ENCODE measurements at places on chromosomes 16 and 17. TPM values are rescaled to one million over a fixed set of nuclear protein-coding genes. Genes with fewer than 3 reads are reported as not detected.

GLIS2 gene
- 55.8 TPM for total RNA-seq

DRG2 gene
- 33.0 TPM for total RNA-seq

RDM1 gene
- total RNA-seq: not detected

DNA sequence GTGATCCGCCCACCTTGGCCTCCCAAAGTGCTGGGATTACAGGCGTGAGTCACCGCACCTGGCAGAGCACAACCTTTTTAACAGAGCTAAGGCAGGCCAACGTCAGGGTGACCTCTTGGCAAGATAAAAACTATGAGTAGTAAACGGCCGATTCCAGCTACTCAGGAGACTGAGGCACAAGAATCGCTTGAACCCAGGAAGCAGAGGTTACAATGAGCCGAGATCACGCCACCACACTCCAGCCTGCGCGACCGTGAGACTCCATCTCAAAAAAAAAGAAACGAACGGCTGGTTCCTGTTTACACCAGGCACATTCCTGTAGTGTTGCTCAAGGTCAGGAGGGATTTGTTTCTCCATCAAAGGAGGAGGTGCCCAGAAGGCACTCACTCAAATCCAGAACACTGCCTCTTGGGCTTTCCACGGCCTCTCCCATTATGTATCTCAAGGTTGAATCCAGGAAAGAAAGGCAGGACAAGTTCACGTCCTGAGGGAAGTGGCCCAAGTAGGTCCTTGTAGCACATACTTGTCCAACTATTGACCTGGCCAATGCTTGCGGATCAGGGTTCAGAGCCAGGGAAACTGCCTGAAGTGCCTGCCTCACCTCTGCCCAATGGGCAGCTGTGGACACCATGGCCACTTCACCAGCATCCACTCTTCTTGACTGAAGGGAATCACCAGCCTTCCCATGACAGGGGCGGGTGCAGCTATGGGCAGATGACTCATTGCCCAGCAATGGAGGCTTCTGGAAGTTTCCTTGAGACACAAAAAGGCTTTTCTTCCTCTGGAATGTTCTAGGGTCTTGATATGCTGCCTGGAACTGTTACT is 13.5 kb downstream of the KNOP1 start:
- peak overlapping the region; percentile 68 for H3K27ac ChIP-seq
- H3K4me1 ChIP-seq: peaks cover 4% of the 10 kb centered on the region
- H3K36me3 ChIP-seq: no peaks in the 10 kb centered on the region
- no peaks in the 10 kb centered on the region for H3K27me3 ChIP-seq
- no peak overlapping the region for H3K4me3 ChIP-seq

GRCh38 chr17:59941131-59941530 is 23.4 kb downstream of the RNFT1 start:
- H3K4me1 ChIP-seq: no peaks in the 10 kb centered on the region
- no peaks in the 10 kb centered on the region for H3K36me3 ChIP-seq
- no peak for DNase-seq
- no peak overlapping the region for H3K4me3 ChIP-seq
- H3K27ac ChIP-seq: no peak overlapping the region

- H3K27me3 ChIP-seq: no peaks in the 10 kb centered on the region
- DNase-seq: no peak
- H3K36me3 ChIP-seq: no peaks in the 10 kb centered on the region
- H3K4me1 ChIP-seq: no peaks in the 10 kb centered on the region
- no peak overlapping the region for H3K4me3 ChIP-seq
Measured at GRCh38 chr16:7763111-7763510, 430.5 kb downstream of the RBFOX1 start.

GAST gene
- not detected for total RNA-seq

CES4A gene
- total RNA-seq: 2.8 TPM

CTRB1 gene
- total RNA-seq: not detected

DNA sequence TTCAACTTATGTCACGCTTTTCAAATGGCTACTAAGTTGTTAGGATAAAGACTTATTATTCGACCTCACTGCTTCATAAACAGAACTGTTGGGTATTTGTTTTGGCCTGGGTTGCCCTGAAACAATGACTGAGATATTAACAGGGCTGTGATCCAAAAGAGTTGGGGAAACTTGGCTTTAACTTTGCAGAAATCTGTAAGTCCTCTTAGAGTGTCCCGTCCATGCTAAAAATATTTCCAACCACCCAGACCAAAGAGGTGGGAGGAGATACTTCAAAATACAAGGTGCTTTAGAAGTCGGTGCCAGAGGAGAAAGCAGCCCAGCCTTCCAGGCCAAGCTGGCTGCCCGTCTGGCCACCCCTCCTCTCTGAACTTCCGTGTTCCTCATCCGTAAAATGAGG is 16.1 kb upstream of the SPATA32 start:
- H3K27ac ChIP-seq: peak overlapping the region; percentile 35
- H3K27me3 ChIP-seq: no peaks in the 10 kb centered on the region
- DNase-seq: peak; percentile 56
- H3K36me3 ChIP-seq: no peaks in the 10 kb centered on the region
- H3K4me3 ChIP-seq: no peak overlapping the region

SLC13A5 gene
- total RNA-seq: not detected

DNA sequence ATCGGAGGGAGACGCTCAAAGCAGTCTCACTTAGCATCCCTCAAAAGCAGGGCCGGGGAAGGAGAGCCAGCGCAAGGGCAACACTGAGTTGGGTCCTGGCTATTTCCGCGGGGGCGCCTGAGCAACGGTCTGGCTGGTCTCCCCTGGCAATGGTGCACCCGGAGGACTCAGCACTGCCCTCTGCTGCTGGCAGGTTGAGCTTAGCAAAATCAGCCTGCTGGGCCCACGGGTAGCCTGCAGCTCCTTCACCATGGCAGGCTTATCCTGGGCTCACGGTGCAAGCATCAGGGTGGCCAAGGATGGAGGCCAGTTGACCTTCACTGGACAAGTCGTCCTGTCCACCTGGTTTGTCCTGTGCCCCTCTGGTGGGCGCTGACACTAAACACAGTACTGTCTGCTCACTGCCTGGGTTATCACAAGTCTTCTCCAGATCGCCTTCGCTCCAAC is 14.4 kb upstream of the ALDH3A1 start:
- H3K27me3 ChIP-seq: no peaks in the 10 kb centered on the region
- H3K4me3 ChIP-seq: no peak overlapping the region
- no peaks in the 10 kb centered on the region for H3K36me3 ChIP-seq
- DNase-seq: peak; percentile 61
- H3K27ac ChIP-seq: no peak overlapping the region

DNA sequence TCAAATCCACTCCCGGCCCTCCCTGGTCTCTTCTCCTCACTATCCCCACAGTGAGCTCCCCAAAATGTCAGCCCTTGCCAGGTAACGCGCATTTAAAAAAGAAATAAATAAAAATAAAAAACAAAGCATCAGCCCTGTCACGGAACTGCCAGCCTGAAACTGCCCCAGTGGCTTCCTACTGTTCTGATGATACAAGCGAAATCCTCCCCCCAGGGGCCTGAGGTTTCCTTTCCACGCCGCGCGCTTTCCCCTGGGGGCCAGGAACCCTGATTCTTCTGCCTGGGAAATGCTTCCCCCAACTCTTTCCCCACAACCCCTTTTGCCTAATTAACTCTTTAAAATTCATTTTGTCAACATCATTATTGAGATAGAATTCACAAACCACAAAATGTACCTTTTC is 12.2 kb upstream of the RPH3AL start:
- DNase-seq: no peak
- H3K36me3 ChIP-seq: no peaks in the 10 kb centered on the region
- no peaks in the 10 kb centered on the region for H3K27me3 ChIP-seq
- no peak overlapping the region for H3K27ac ChIP-seq
- H3K4me3 ChIP-seq: no peak overlapping the region
- no peaks in the 10 kb centered on the region for H3K4me1 ChIP-seq

- H3K36me3 ChIP-seq: no peaks in the 10 kb centered on the region
- peak within 1 kb of the TSS; percentile 76 for H3K4me3 ChIP-seq
- peaks cover 6% of the 10 kb centered on the region for H3K4me1 ChIP-seq
Measured at GRCh38 chr16:73047536-73048291, at the start of gene ZFHX3. Gene ZFHX3 (minus strand): TSS chr16:73048128. CDS start chr16:72960145, 87,983 bp downstream.

- H3K4me1 ChIP-seq: no peaks in the 10 kb centered on the region
- H3K36me3 ChIP-seq: no peaks in the 10 kb centered on the region
- H3K27me3 ChIP-seq: no peaks in the 10 kb centered on the region
- H3K27ac ChIP-seq: peak overlapping the region; percentile 57
- DNase-seq: peak; percentile 69
Measured at GRCh38 chr17:57995076-57995956, 7.3 kb upstream of the VEZF1 start.

DNA sequence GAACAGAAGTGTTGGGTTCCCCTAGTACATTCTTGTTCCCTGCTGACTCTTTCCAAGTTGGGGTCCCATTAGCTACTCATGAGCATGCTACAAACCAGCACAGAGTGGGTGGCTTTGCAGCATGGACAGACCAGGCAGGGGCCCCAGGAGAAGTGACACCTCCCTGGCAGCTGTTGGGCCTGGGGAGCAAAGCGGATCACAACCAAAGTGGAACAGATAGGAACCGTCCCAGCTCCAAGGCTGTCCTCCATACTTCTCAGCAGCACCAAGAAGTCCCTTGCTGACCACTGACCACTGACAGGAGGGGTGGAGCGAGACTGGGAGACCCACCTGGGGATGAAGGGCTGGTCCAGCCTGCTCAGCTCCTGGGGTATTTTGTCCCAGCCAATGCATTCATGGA is 12.4 kb upstream of the GFAP start:
- H3K4me1 ChIP-seq: no peaks in the 10 kb centered on the region
- no peak for DNase-seq
- no peak overlapping the region for H3K27ac ChIP-seq
- H3K27me3 ChIP-seq: no peaks in the 10 kb centered on the region

Data from uterus (tissue), 4 donors.